Fibroblast of skin of left biceps (primary cell): ENCODE measurements at places on chromosomes 5 and 9.

GRCh38 chr5:150143350-150144245, 12.0 kb downstream of the PDGFRB start:
- DNase-seq: peak; percentile 73

DNA sequence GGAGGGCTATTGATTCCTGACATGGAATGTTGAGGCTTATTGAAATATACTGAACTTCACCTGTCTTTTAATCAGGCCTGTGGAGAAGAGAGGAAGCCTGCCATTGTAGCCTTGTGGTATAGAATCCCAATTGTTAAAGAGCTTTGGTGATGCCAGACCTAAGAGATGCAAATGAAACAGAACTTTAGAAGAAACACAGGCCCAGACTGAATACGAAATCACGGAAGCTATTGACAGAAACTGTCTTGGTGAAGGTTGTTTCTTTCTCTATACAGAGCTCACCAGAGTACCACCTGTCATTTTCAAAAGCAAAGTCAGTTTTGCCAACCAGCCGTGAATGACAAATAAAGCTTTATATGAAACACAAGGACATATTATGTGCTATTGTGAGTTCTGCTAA, 660.3 kb downstream of the ISL1 start:
- no peak for DNase-seq

- DNase-seq: no peak
These were observed 18.6 kb downstream of the IRX2 start for GRCh38 chr5:2732850-2733249.

DNA sequence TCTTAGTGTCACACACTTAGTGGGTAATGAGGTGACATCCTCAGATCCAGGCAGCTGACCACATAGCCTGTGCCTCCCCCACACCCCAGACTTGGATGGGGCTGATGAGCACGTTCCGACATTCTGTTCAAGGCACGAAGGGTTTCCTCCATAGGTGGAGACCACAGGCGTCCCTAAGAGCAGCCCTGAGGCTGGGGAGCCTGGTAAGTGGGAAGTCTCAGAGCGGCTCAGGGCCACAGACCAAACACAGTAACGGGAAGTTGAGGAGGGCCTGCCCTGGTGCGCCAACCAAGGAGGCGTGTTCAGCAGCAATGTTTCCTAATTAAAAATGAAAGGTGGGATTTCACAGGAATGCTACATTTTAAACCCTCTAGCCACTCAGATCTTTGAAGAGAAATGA, 102.3 kb upstream of the PHYKPL start:
- DNase-seq: no peak

DNA sequence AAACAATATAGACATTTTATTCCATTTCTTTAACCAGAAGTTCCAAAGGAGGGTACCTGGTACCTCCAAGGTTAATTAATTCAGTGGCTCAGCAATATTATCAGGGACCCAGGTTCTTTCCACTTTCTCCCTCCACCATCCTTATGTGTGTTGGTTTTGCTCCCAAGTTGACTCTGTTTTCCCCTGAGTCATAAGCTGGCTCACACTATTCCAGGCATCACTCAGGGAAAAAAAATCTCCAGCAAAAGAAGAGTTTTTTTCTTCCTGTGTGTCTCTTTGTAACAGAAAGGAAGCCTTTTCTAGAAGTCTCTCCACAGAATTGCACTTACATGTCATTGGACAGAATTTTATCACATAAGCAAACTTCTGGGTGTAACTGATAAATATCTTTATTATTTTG, 31.2 kb upstream of the GALNT10 start:
- no peak for DNase-seq

- no peak for DNase-seq
These were observed 163.4 kb downstream of the ICE1 start for GRCh38 chr5:5585751-5586341.

GRCh38 chr5:32664523-32664922, 46.6 kb upstream of the NPR3 start:
- no peak for DNase-seq

DNA sequence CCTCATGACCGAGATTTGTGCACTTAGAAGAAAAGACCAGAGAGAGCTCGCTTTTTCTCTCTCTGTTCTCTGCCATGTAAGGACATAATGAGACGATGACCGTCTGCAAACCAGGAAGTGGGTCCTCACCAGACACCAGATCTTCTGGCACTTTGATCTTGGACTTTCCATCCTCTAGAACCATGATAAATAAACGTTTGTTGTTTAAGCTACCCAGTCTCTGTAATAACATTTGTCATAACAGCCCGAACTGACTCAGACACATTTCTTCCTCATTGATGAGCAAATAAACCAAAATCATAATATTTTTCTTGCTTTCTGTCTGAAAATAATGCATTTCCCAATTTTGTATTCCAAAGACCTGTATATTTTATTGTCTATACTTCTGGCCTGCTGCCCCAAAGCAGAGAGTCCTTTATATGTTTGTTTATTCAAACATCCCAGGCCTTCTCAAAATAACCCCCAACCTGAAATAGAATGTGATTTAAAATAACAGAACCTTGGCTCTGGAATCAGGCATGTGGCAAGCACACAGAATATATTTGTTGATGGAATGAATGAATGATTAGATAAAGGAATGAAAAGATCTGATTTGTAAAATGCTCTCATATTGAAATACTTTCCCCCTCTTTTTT, 396.5 kb downstream of the ADGRV1 start:
- DNase-seq: no peak

GRCh38 chr5:39674209-39675082, 249.7 kb upstream of the DAB2 start:
- DNase-seq: no peak

- DNase-seq: no peak
These were observed 36.3 kb upstream of the PAM start for GRCh38 chr5:102718819-102719218.

DNA sequence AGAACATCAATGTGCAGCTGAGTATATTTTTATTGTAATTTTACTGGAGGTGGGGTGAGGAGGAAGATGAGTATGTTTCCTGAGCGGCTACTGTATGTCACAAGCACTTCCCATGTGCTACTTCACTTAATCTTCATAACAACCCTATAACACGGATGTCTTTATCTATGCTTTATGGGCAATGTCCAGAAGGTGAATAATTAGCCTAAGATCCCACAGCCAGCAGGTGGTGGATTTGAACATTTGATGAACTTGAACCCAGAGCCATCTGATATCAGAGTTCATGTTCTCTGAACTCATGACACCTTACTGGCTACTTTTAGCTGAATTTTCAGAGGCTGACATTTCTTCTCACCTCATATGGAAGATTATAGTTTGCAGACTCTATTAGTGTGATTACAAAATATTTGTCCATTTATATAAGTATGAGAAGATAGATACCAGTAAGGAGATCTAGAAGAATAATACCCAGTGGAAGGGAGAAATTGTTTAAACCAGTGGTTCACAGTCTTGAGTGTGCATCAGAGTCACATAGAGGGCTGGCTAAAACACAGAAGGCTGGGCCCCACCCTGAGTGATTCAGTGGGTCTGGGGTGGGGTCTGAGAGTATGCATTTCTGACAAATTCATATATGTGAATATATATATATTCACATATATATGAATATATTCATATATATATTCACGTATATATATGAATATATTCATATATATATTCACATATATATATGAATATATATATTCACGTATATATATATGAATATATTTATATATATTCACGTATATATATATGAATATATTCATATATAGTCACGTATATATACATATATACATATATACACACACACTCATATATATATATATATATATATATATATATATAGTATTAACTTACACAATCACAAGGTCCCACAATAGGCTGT, 164.4 kb upstream of the NR3C1 start:
- DNase-seq: no peak

GRCh38 chr9:108211411-108211955, 644.3 kb downstream of the ACTL7B start:
- DNase-seq: no peak

DNA sequence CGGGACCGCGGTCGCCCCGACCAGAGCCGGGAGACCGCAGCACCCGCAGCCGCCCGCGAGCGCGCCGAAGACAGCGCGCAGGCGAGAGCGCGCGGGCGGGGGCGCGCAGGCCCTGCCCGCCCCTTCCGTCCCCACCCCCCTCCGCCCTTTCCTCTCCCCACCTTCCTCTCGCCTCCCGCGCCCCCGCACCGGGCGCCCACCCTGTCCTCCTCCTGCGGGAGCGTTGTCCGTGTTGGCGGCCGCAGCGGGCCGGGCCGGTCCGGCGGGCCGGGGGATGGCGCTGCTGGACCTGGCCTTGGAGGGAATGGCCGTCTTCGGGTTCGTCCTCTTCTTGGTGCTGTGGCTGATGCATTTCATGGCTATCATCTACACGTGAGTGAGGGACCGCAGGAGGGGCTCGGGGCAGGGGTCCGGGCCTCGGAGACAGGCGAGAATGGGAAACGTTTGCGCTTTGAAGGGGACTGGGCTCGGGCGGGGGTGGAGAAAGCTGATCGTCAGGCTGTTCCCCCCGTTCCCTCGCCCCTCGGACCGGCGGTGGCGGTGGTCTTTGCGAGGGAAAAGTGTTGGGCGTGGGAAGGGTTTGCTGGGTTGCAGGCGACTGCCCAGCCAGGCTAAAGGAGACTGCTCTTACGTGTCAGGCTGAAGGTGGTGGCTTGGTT, 457 bp downstream of the UGCG start:
- DNase-seq: no peak

- DNase-seq: no peak
These were observed 87.1 kb downstream of the EHMT1 start for GRCh38 chr9:137705906-137706305.

DNA sequence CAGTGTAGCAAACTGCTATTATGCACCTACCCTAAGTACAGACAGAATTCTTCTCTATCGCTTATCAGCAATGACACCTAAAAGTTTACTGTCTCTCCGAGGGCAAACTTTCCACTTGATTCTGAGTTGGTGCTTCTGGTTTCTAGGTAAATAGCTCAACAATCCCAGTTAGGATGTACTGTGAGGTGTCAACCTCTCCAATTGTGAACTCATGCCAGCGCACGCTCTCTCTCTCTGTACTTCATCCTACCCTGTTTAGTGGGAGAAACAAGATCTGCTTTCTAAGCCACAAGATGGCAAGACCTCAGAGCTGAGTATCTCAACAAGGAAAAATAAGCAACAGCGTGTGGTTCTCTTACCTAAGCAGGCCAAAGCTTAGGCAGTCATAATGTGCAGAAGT, 335.3 kb downstream of the SLIT3 start:
- no peak for DNase-seq

DNA sequence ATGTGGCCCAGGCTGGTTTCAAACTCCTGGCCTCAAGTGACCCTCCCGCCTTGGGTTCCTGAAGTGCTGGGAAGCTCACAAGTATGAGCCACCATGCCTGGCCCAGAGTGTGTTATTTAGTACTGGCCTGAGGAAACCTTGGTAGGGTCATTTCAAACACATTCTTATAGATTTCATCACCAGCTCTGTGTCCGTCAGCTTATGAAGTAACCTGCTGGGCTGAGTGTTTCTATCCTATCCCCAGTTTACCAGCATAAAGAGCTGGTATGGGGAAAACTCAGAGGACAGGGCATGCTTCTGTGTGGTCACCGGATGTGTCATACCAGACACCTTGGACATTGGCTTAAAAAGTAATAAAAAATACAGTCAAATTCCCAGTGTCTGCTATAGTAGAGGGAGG, 45.3 kb downstream of the PTPN3 start:
- DNase-seq: no peak

- no peak for DNase-seq
These were observed 100.5 kb upstream of the PRRC1 start for GRCh38 chr5:127416906-127417305.

DNA sequence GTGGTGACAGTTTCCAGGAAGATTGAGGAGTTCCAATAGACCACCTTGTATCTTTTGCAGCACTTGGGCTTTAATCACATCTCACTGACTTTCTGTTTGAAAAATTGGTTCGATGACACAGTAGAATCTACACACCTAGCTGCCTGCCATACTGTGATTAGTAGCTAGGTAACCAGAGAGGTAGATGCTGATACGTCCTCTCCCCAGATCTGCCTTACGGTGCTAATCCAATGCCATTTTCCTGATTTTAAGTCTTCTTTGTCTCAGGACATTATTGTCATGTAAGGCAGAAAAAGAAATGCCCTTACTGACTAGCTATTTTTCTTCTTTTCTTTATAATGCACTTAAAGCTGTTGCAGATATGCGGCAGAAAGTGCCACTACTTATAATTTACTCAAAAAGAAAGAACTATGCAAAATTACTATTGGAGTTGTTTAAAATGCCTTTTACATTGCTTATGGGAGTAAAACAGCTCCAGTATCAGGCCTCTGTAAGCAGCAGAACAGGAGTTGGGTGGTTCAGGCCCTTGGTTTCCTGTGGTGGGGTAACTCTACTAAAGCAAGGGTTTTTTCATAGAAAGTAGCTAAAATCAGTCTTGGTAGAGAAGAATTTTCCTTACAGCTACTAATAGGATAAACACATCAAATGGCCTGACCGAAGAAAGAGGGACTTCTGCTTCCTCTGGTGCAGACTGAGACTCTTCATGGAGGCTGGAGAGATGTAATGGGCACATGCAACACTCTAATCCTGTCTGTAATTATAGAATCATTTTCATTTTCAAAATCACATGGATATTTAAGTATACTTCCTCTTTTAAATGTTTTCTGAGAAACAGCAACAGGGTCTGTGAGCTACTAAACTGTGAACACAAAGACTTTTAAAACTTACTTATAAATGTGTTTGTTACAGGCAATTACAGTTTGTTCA, 177.2 kb downstream of the MAPKAP1 start:
- DNase-seq: no peak

- no peak for DNase-seq
These were observed 690.3 kb upstream of the DMAC1 start for GRCh38 chr9:8489835-8490234.

- no peak for DNase-seq
These were observed 75.2 kb downstream of the NTRK2 start for GRCh38 chr9:84744726-84745125.

DNA sequence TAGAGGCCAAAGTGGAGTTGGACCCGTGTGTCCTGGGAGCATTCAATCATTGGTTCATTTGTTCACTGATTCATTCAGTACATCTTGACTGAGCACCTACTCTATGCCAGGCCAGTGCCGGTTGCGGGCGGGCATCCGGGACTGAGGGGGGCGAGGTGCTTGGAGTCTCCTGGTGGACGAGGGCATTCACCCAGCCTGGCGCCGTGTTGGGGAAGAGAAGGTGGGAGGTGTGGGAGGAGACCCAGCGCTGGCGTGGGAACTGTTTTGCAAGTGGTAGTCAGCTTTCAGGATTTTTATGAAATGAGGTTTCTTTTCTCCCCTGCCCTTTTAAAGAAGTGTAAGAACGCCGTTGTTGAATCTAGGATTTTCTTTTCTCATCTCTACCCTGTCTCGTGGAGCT, 37.2 kb downstream of the NCS1 start:
- no peak for DNase-seq

DNA sequence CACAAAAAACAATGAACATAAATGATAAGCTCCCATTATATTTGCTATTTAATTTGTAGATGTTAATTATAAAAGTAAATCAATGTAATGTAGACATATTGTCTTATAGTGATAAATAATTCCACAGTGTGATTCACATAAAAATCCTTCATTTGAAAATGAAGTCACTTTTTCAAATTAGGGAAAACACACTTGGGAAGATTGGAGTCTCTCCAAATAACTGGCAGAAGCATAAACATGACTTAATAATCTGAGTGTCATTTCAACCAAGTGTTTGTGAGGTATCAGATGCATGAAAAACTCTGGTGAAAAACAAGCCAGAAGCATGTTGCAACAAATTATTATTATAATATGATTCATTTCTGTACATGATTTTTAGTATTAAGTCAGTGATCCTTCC, 102.2 kb downstream of the CETN3 start:
- no peak for DNase-seq
